G401 (cell line): ENCODE measurements at places on chromosomes 4 and X. TPM values are rescaled to one million over a fixed set of nuclear protein-coding genes. Genes with fewer than 3 reads are reported as not detected.

The PDLIM3 gene
- total RNA-seq: 9.5 and 15.7 TPM in 2 replicates

The HSFX2 gene
- not detected in 2 replicates for total RNA-seq

The CENPVL2 gene
- not detected in 2 replicates for total RNA-seq

The NWD2 gene
- total RNA-seq: not detected in 2 replicates

The CFAP47 gene
- not detected in 2 replicates for total RNA-seq
